ENCODE measurements at places on chromosomes 4 and X.

DNA sequence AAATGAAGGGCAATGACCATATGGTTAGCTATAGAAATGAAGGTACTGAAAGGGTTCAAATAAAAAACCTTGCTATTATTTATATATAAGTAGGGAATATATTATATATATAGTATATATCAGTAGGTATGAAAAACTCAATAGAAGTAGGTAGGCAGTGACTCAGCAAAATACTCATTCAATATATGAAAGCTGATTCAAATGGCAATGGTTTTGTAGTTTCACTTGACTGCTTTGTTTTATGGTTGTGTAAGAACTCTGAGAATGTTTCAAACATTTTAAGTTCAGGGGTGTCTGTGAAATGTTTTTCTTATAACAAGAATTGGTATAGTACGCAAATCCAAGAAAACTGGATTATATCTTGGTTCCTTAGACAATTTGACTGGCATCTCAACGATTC, 4.1 kb downstream of the ZNF280C start:
- no peak for DNase-seq

GRCh38 chr4:159111416-159111815, 8.5 kb downstream of the RAPGEF2 start:
- no peak for DNase-seq

GRCh38 chr4:40201898-40202297, 5.1 kb downstream of the RHOH start:
- DNase-seq: no peak

- DNase-seq: no peak
Measured at GRCh38 chr4:183053681-183054080, 45.4 kb upstream of the WWC2 start.

DNA sequence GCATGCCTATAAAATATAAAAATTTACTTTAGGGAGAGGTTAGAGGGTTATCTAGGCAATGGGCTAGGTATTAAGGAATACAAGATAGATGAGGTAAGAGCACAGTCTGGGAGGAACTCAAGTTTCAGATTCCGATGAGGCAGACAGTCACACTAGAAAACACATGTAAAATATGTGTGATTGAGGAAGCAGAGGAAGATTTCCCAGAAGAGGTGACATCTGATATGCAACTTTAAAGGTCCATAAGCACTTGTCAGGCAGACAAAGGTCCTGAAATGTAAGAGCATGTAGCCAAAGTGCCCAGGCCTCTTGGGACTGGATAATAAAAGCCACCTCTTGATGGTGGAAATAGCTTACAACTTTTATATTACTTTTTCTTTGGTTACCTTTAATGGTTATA, 81.1 kb upstream of the AADAT start:
- no peak for DNase-seq

DNA sequence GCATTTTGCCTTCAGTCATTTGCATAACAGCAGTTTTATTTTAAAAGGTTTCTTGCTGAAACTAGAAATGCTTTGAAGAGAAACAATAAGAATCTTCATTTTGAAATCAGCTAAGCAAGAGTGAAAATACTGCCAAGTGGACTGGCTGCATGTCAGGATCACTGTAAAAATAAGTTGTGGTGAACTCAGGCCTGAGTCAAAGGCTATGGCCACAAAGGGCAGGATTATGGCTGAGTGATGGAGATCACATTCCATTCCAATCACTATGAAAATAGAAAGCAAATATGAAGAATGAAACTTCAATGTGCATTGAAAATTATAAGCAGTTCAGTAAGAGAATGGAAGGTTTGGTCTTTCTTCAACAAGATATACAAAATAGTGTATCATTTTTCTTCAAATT, 224.5 kb downstream of the PCDH18 start:
- DNase-seq: no peak

- no peak for DNase-seq
Measured at GRCh38 chr4:147879676-147880075, 147.8 kb downstream of the ARHGAP10 start.

DNA sequence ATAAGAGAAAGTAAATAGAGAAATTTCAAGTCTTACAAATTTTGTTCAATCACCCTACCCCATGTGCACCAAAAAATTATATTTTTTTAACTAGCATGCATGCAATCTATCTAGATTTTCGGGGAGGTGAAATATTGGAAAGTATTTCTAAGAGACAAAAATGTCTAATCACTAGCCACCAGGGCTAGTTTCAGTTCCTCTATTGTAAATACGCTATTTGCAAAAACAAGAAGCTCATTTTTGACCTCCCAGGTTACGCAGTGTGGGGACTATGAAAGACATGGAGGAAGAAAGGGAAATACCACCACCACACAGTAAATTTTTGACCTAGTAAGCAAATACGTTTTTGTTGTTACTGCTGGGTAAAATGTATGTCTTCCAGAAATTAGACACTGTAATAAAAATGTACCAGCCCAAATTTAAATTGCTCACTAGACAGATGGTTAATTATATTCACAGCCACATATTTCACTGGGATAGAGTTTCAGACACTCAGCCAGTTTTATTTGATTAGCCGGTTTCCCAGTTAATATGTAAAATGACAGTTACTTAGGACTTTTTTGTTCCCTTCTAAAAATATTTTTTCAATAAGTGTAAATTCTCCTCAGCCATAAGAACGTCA, 2.2 kb downstream of the NEXMIF start:
- DNase-seq: no peak

GRCh38 chr4:184942444-184943425, 75.6 kb upstream of the HELT start:
- DNase-seq: no peak

DNA sequence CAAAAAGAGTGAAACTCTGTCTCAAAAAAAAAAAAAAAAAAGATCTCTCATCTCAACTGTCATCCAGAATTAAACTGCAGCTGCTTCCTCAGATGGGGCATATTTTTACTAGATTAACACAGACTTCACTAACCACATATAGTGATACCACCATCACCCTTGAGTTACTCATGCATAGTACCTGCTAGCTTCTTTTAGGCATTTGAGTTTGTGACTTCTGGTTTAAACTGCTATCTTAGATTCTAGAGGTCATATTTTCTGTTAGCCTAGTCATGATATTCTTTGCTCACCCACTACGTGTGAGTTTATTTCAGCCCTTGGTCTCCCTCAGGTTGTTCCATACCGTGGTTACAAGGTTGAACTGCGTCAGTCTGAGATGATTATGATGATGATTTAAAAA, 154.9 kb upstream of the BMP3 start:
- no peak for DNase-seq

- no peak for DNase-seq
Measured at GRCh38 chr4:77631276-77631675, 25.7 kb downstream of the CXCL13 start.

DNA sequence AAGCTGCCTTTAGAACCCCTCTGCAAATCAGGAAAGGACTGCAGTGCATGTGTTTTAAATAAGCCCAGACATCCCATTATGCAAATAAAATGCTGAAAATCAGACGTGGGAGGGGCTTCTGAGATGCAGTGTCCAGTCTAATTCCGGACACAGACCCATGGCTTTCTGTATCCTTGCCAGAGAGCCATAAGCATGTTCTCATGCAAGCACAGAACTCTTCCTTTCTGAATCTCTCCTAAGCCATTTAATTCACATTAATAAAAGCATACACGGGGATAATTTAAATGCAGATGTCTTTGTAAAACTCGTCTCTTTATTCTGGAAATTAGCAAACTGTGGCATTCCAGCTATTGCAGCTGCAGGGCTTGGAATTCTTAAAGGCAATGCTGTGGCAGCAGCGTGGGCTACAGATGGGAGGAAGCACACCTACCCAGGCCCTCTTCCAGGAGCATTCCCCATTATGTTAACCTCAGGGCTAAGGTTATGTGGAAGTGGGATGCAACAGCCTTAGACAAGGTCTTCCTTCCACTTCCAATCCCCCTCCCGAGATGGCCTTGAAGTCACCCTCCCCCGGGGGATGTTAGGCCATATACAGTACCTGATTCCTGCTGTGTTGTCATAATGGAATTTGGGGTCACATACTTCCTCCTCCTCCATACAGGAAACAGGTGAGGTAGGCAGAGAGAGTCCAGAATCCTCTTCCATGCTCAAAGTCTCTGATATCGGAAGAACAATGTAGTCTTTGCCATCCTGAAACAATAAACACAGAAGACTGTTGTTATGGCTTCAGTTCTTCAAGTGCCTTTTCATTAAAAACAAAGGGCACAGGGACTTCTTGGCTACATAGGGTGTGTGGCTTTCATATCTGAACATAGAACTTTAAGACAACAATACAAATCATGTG, 38.1 kb downstream of the KDR start:
- no peak for DNase-seq

DNA sequence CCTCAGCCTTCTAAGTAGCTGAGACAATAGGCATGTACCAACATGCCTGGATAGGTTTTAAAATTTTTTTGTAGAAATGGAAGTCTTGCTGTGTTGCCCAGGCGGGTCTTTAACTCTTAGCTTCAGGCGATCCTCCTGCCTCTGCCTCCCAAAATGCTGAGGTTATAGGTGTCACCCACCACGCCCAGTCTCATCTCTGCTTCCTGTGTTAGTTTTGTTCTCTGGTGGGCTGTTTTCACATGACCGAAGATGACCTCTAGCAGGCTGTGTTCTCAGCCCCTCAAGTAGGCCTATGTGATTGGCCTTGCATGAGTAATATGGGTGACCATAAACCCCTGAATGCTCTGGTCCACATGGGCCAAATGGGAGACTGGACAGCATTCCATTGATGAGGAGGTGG, 56.8 kb upstream of the MSANTD1 start:
- DNase-seq: no peak

GRCh38 chr4:33045334-33045733, 2325.2 kb downstream of the PCDH7 start:
- no peak for DNase-seq

- no peak for DNase-seq
Measured at GRCh38 chr4:63296773-63297172, 1112.5 kb downstream of the TECRL start.

GRCh38 chr4:102732678-102733077, 28.1 kb downstream of the MANBA start:
- no peak for DNase-seq

- no peak for DNase-seq
Measured at GRCh38 chrX:40108162-40108958, 10.6 kb upstream of the BCOR start.

DNA sequence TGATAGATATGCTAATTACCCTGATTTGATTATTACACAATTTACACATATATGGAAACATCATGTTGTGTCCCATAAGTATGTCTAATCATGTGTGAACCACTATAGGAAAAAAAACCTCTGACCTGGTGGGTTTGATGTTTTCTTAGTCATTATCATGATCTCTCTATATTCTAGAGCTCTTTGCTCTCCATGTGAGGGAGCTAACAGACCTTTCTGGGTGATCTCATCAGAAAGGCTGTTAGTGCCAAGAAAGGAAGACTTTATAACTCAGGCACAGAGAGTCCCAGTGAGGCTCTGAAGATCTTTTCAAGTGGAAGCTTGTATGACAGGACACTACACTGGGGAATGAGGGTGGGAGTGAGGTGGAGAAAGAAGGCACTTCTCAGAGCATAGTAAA, 527.7 kb upstream of the MAGEB2 start:
- no peak for DNase-seq

- DNase-seq: no peak
Measured at GRCh38 chr4:764405-765169, 59.0 kb downstream of the PCGF3 start.

DNA sequence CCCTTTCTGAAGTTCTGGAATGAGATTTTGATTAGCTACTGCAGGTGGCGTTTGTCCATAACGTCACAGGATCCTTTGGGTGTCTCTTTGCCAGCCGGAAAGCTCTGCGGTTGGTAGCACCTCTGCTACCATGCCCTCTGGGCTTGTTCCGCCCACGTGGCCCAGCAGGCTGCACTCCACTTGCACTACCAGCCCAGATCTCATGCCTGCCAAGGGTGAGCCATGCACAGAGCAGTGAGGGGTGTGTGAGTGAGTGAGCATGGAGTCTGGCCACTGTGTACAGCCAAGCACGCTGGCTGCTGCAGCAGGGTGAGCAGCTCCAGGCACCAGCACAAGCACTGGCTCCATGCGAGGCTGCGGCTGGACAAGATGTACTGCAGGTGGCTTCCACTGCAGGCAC, 6.6 kb upstream of the HNRNPD start:
- no peak for DNase-seq

DNA sequence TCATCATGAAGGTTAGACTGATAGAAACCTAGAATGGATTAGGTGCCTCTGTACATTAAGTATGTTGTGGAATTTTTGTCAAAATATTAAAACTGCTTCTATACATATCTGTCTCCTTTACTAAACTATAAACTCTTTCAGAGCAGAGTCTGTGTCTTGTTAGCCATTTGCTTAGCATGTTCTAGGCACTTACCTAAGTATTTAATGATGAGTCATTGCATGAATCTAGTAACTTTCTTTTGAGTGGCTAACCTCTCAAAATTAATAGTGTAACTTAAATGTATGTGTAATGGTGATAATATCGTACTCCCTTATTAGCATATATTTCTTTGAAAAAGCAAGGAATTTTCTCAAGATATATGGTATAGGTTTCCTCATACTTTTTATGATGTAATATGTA, 57.8 kb downstream of the RAP1GDS1 start:
- DNase-seq: no peak

DNA sequence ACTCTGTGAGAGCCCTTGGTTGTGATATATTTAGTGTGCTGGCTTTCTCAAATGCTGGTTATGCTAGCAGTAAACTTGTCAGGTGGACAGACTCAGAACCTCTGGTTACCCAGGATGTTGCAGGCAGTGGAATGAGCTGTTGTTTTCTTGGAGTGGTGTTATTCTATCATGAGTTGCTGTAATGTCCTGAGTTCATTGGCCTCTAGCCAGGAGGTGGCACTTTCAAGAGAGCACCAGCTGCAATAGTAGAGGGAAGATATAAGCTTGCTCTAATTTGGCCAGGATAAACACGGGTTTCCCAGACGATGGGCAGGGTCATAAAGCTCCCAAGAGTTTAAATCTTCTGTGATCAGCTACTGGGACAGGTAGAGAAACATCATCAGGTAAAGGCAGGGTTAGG, 95.0 kb upstream of the UBQLN2 start:
- no peak for DNase-seq

DNA sequence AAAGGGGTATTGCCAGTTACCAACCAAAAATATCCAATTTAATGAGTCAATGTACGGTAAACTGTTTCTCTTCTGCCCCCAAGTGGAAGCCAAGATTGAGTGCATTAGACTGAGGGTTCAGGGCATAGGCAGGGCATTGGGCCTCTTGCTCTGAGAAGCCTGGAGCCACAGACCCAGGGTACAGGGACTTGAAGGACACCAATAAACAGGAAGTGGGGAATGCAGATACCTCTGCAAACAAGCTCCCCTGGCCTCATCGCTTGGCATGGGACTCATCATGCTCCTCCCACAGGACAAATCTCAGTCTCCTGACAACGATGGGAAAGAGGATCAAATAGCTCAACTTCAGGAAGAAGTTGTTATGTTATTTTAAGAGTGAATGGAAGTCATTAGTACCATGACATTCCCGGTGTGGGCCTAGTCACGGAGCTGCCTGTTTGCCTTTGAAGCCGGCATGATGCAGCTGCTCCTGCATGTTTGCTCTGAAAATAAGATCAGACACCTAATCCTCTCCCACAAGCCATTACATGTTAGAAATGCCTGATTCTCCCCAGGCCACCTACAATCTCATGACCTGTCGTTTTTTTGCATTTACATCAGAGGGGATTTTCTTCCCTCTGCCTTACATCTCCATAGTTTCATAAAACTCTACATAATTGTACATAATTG, 224.2 kb downstream of the RCHY1 start:
- DNase-seq: no peak

GRCh38 chr4:103268746-103269145, 70.6 kb upstream of the CENPE start:
- DNase-seq: no peak

GRCh38 chr4:122052677-122053076, 99.5 kb upstream of the BLTP1 start:
- no peak for DNase-seq
